ENCODE measurements at places on chromosomes 12 and 14.

- no peak for DNase-seq
Measured at GRCh38 chr14:54535126-54535525, 25.4 kb downstream of the CGRRF1 start.

- no peak for DNase-seq
Measured at GRCh38 chr12:46260124-46260912, 8.5 kb downstream of the SLC38A1 start.

- DNase-seq, result no peak
Measured at GRCh38 chr12:1911598-1912575, 6.6 kb downstream of the CACNA2D4 start.

GRCh38 chr12:50099302-50100008, 4.4 kb upstream of the GPD1 start:
- no peak for DNase-seq

DNA sequence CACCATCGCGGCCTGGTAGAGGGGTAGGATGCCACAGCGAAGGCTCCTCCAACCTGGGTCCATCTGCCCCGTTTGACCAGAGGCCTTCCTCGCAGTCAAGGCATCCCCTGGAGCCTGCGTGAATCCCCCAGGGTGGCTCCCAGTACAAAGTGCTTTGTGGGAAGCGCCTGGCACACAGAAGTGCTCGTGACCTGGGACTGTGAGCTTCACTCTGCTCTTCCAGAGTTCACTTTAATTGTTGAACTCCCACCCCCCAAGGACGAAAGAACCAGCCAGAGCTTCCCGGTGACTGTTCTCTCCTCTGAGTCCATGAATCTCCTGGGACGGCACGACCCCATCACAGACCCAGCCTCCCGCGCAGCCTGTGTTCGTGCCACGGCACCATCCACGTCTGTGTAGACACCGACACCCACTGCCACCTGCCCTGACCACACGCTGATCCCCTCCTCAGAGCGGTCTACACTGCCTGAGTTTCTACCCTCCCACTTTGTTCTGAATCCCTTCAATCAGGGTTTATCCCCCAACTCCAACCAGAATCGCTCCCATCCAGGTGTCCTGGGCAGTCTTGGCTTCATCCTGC, 15.9 kb downstream of the P2RX2 start:
- no peak for DNase-seq

Data from hematopoietic multipotent progenitor cell treated with erythropoietin and hydrocortisone succinate and interleukin-3 and kit ligand, for 6 days (in vitro differentiated cells).